ENCODE measurements at places on chromosomes 6 and 20.

- peak; percentile 71 for DNase-seq
These were observed 2.5 kb downstream of the GTF2H5 start for GRCh38 chr6:158170656-158171081.

DNA sequence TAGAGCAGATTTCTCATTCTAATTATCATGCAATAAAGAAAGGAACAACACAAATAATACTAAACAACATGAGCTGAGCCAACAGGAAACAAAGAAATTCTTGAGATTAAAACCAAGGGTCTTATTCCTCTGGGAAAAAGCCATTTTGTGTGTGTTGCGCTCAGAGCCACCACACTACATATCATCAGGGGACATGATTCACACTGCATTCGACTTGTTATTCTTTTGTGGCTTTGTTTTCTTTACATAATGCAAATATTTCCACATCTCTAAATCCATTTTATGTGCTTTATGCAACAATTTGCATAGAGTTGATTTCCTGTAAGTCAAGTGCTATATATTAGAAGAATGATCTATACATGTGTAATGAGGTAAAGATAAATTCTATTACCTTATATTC, 719.6 kb downstream of the TBC1D32 start:
- DNase-seq, result no peak

- DNase-seq, result no peak
These were observed 263.4 kb downstream of the BMP7 start for GRCh38 chr20:57003012-57003411.

- no peak for DNase-seq
These were observed 5.6 kb upstream of the CHD6 start for GRCh38 chr20:41623625-41624375.

DNA sequence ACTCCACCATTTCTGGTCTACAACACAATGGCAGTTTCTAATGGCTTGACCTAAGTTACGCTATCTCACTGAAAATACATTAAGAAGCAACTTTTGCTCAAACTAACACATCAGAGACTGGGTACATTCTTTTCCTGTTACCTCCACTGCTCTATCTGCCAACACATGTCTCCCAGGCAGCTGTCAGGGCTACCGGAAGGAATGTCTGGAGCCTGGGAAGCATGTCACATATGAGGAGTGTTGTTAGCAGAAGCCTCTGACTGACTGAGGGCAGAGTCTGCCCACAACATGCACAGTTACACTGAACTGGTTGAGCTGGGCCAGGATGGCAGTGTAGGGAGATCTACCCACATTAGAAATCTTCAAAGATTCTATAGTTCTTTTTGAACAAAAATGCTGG, 264.5 kb downstream of the KIF16B start:
- no peak for DNase-seq

- no peak for DNase-seq
These were observed 4.6 kb upstream of the REV3L start for GRCh38 chr6:111487661-111488060.

DNA sequence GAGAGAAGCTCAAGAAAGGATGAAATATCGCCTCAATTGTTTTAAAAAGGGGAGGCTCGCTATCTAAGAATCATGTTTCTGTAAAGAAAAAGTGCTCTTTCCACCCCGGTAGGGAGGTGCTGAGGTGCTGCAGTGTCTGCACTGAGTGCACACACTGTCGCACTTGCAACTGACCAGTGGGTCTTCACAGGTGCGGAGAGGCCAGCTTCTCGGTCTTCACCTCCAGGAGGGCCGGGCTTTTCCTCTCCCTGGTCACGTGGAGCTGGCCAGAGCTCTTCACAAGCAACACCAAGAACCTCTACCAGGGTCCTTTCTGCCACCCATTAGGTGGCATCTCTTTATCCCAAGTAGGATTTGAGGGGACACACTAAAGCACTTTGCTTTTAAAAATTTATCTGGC, 27.8 kb upstream of the TCFL5 start:
- no peak for DNase-seq

DNA sequence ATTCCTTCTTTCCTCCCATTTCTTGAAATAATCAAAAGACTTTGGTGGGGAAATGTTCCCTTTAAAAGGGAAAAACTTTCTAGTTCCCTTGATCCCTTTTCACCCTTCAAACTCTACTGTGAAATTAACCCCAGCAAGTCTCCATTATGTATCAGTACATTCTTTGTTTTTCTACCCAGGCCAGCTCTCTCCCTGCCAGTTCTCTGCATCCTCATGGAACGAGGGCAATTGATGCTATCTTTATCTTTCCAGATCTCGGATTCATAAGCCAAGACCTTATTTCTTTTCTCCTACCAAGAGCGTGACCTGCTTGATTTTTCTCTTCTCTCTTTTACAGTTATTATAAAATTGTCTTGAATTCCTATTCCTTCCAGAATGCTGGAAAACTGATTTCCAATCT, 75.8 kb downstream of the ADGRB3 start:
- no peak for DNase-seq

DNA sequence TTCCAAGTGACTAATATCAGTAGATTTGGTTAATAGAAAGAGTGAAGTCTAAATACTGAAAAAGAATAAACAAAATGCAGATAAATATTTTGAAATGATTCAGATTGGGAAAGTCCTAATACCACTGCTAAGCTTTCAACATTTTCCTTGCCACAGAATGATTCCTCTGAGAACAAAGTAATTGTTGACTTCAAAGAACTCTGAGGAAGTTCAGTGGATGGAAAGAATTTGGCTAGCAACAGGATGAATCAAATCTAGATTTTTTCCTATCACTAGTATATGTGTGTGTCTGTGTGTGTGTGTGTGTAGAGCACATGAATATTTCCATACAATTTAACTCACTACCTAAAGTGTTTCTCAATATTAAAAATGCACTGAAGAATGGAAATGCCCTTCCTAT, 107.9 kb upstream of the PREP start:
- no peak for DNase-seq

DNA sequence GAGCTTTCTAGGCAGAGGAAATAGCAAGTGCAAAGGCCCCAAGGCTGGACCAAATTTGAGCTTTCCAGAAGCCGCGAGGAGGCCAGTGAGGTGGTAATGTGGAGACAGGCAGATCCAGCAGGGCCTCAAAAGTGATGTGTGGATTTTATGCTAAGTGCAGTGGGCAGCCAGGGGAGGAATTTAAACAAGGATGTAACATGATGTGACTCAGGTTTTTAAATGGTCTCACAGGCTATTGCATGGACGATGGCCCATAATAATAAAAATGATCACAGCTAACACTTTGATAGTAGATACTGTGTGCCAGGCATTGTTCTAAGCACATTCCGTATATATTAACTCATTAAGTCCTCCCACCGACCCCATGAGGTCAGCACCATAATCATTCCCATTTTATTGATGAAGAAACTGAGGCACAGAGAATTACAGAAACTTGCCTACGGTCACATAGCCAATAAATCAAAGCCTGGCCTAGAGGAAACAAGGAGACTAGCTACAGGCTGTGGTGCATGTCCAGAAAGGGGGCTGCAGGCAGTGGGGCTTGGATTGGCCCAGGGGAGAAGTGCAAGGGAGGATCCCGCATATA, 18.0 kb upstream of the PREX1 start:
- no peak for DNase-seq

DNA sequence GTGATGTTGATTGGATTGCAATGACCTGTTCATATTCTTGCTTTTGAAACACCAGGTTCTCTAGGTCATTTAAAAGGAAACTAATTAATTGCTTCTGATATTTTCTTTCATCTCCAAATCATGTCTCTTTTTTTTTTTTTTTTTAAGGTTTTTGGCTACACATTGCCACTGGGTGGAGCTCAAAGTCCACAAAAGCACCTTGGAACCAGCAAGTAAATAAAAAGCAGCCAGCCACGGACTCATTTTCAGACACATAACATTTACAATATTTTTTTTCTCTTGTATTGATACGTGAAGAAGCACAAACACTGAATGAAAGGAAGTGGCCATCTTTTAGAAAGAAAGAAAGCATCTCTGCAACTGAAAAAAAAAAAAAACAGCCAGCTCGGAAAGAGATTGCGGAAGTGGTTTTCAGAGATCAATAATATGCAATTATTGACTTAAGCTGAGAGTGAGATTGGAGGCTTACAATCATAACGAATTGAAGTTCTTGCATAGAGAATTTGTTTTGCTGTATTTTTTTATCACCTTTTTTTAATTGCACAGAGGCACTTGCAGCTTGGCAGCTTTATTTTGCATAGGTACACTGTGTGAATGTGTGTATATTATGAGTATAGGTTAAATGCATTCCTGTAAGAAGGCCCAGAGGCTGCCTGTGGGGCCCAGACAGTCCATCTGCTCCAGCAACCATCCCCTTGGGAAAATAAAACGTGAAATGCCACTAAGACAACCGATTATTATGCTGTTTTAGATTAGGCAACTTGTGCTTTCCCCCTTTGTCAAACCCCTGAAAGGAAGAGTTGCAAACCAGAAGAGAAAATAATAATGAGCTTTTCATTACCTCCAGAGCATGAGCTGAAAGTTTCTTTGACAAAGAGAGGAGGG, 28.2 kb downstream of the CGA start:
- peak; percentile 8 for DNase-seq

DNA sequence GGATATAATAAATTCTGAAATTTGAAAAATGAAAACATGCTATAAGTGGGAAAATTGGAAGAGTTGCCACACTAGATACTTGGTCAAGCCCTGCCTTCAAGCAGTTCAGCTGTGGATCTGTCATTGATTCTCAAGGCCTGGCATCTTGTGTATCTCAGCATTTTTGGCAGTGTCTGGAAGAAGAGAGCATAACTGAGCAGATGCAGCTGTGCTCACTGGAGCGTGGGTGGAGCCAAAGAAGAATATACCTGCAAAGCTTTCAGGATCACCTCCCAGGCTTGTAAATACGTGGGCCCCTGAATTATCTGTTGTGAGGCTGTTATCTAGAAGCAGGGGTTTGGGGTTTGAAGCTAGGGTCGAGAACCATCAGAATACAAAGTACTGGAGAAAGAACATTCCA, 31.3 kb upstream of the CHD6 start:
- no peak for DNase-seq

DNA sequence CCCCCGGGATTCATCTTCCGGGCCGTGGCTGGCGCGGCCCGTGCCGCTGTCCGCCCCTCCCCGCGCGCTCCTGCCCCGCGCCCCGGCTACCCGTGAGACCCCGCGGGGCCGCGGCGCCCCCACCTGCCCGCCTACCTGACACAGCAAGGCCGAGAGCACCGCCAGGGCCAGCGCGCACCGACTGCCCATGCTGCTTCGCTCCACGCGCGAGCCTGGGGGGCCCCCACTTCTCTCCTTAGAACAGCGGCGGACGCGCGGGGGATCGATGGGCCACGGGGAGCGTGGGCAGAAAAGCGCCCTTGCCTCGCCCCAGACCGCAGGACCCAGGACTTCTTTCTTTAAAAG, 955 bp downstream of the DLL1 start:
- no peak for DNase-seq

- DNase-seq, result no peak
These were observed 4.9 kb upstream of the YTHDF1 start for GRCh38 chr20:63220696-63221399.

DNA sequence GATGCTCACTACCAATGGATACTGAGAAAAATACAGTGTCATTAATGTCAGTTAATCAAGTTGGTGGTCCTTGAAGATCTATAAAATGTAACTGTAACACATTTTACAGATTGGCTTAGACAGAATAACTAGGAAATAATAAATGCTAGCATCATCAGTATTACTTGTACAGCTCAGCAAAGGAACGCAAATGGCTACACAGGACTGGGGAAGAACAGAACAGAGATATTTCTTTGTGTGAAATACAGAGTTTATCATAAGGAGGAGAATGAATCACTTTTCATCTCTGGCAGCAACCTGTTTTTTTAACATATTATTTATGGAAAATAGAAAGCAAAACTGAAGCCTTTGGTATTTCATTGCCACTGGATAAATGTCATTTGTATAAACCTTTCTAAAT, 8.2 kb upstream of the QKI start:
- no peak for DNase-seq

DNA sequence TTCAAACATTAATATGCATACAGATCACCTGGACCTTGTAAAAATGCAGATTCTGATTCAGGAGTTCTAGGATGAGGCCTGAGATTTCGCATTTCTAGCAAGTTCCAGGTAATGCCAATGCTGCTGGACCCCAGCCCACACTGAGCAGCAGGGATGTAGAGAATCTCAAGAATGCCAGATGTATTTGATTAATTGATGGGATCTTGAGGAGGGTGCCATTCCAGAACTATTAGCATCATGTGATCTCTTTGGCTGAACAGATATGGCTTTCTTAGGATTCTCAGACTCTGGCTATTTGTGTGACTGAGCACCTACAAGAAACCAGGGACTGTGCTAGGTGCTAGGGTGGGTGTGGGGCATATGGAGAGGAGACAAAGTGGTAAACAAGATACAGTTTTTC, 16.5 kb upstream of the SNX3 start:
- DNase-seq, result no peak

GRCh38 chr6:14276071-14276470, 158.5 kb downstream of the CD83 start:
- no peak for DNase-seq

GRCh38 chr6:131459005-131459404, 114.0 kb upstream of the ARG1 start:
- DNase-seq, result no peak

DNA sequence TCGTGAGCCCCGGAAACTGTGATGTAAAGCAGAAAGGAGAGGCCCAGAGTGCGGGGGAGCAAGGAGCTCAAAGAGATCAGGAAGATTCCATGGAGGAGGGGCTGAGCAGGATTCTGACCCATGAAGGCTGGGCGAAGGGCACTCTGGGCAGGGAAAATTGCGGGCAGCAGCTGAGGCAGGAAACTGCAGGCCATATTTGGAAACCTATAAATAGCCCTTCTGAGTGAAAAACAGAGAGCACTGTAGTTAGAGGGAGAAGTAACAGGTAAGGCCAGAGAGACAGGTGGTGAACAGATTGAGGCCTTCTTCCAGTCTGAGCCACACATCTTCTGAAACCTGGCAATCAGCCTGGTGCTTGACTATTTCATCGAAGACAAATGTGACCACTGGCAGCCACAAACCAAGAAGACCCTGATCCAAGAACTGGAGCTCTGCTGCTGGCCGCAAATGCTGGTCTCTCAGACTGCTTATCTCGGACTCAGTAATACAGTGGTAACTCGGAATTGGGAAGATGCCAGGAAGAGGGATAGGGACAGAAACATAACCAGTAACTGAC, 14.1 kb upstream of the BEND3 start:
- no peak for DNase-seq

DNA sequence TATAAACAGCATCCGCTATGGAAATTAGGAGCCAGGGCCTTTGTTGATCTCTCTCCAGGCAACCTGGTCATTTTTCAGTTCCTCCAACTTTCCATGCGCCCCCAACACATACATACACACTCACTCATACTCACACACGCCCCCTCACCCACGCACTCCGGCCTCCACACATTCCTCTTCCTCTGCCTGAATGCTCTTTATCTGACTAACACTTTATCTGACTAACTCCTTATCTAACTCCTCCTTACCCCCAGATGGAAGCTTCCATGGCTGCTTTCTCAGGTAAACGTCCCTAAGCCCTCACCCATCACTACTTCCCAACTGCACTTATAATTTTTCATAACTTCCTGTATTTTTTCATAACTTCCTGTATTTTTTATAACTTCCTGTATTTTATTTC, 17.4 kb downstream of the CASS4 start:
- DNase-seq, result no peak

- no peak for DNase-seq
These were observed 15.2 kb downstream of the DNMT3B start for GRCh38 chr20:32777177-32777956.

- DNase-seq, result no peak
These were observed 106.9 kb downstream of the SLC22A3 start for GRCh38 chr6:160455081-160455480.

Data from BJ (cell line).